Esophagus muscularis mucosa (tissue), 4 donors: ENCODE measurements at places on chromosomes 7 and 10. TPM values are rescaled to one million over a fixed set of nuclear protein-coding genes. Genes with fewer than 3 reads are reported as not detected.

DNA sequence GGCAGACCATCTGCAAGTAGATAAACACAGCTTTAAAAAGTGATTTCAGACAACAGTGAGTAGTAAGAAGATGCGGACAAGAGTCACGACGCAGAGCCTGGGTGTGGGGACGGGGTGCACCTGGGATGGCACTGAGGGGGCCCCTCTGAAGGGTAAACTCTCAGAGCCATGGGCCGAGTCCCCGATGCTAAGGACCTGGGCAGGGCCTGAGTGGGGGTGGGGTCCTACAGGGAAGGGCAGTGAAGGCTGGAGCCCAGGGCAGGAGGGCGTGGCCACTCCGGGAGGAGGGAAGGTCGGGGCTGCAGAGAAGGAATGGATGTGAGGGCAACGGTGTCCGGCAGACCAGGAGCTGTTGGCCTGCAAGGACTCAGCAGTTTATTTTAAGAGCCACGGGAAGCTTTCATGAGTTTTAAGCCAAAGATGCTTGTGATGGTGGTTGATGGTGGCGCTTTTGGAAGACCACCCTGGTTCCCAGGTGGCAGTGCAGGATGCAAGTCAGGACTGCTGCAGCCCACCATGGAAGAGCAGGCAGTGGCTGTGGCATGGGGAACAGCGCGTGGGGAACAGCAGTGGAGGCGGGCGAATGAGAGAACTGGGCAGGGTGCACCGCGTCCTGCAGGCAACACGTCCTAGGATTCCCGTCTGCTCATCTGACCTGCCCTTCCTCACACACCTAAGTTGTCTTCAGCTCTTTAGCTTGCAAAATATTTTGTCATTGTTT is 296.8 kb downstream of the DNAJB6 start:
- DNase-seq: no peak

DNA sequence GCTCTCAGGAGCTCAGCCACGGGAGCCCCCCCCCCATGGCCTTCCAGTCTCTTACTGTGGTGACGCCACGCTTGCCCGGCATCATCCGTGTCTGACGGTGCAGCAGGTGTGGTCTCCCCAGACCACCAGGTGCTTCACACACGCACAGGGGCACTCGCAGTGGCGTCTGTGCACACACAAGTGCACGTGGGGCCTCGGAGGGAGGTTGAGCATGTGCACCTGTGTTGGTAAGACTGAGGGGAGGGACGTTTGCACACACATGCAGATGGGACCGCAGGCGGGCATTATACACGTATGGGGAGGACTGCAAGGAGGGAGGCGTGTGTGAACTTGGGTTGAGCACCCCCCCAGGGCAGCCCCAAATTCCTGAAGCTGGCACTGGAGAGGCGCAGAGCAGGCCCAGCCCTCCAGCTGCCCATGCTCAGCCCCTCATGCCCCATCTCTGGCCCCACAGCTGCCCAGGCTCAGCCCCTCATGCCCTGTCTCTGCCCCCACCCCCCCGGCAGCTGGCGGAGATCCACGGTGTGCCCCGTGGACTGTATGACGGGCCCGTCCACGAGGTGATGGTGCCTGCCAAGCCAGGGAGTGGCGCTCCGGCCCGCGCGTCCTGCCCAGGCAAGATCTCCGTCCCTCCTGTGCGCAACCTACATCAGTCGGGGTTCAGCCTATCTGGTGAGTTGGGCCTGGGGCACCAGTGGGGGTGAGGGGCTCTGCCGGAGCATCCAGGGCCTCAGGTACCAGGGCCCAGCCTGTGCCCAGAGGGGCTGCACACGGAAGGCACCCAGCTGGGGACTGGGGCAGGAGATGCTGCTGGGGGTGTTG is 16.7 kb downstream of the DPYSL4 start:
- no peak for DNase-seq

DNA sequence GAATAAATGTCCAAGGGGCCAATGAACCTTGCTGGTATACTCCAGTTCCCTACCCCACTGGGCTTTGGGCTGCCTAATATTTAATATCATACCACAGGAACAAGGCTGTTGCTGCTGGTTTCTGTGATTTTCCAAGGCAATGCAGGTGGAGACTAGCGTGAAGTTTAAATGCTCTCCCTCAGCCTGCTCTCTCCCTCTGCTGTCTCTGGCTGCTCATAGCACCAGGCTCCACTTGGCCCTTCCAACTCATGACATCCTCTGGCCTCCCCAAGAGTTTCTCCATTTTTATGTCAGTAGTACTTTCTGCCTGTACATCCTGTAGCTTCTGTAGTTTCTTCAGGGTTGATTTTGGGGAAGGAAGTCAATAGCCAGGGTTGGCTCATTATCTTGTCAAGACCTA is 103.5 kb downstream of the LHFPL3 start:
- DNase-seq: no peak

DNA sequence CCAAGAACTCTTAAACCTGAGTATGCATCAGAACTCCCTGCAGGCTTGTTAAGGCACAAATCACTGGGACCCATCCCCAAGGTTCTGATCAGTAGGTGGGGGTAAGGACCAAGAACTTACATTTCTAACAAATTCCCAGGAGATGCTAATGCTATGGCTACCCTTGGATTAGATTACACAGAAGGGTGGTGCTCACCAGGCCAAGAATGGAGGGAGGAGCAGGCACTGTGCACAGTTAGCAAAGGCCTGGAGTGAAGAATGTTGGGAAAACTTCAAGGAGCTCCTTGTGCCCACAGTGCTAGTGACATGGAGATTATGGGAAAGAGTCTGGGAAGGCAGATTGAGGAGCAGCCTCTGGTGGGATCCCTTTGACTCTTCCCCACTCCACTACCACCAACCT is 1.9 kb downstream of the PRSS2 start:
- no peak for DNase-seq

- no peak for DNase-seq
Measured at GRCh38 chr7:135993950-135994349, 16.8 kb upstream of the MTPN start.

DNA sequence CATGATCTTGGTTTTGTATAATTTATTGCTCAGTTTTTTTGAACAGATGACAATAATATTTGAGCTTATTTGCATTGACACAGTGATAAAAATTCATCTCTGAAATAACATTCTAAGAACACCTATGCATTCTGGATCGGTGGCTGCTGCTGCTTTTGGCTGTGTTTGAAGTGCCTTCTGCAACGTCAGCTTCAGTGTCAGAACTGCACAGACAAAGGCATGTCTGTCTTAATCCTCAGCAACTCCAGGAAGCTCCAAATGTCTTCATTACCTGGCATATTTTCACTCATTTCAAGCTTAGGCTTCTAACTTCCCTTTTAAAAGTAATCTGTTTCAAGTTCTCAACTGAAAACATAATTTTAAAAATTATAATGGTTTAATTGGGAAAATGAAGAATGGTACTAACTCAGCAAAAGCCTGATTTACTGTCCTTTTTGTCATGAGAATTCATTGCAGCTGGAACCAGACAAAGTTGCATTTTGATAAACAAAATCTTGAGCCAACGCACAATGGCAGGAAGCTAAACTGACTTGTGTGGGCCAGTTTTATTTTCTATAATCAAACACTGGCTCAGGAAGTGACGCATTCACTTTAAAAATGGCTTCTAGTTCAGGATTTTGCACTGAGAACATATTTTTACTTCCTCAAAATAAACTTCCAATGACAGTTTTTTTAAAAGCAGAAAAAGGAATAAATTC is 38.7 kb downstream of the NPS start:
- DNase-seq: no peak

ECHS1 gene
- 77.7 TPM for total RNA-seq

GDF2 gene
- total RNA-seq: not detected

GRCh38 chr7:73832806-73833205 is 2.0 kb downstream of the CLDN4 start:
- no peak for DNase-seq
